ENCODE measurements at places on chromosomes 7 and 10. TPM values are rescaled to one million over a fixed set of nuclear protein-coding genes. Genes with fewer than 3 reads are reported as not detected.

DNA sequence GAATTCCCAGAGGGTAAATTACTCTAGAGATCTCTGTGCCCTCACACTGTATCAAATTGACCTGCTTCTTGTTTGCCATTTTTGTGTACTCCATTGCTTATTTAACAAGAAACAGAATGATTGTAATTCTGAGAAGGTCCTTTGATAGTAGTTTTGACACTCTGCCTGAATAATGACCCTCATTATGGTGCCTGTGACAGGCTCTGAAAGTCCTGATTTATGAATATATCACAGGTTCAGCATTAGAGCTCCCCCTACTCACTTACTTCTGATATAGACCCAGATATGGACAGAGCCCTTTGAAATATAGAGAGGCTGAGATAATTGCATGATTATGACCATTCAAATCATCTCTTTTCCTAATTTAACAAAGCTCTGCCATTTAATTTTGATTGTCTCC, 465.2 kb downstream of the MDFIC start:
- no peak for DNase-seq

DNA sequence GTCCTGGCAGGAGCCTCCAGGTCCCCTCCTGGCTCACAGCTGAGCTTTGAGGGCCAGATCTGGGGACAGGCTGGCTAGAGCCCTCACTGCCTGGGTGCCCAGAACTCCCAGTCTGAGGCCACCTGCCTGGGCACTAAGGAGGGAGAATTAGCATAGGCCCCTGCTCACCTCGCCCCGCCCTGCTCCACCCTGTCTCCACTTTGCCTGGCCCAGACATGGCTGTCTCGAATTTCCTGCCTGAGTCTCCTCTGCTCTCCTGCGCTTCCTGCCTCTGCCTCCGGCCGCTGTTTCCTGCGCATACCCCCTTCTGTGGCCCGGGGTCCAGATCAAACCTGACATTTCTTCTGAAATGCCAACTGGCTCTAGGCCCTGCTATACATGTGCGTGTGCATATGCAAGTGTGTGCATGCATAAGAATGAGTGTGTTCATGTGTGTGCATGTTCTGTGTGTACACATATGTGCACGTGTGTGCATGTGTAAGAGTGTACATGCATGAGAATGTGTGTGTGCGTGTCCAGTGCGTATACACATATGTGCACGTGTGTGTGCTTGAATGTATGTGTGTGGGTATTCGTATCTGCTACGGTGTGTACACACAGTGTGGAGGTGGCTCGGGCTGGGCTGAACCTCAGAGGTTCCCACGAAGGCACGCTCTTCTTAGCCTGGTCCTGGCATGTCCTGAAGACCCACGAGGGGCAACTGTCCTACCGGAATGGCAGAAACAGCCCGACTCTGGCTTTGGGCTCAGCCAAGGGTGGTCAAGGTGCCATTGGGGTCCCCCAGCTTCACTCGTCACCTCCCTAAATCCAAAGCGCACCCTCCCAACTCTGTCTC, 64.9 kb downstream of the MYL10 start:
- DNase-seq = no peak

DNA sequence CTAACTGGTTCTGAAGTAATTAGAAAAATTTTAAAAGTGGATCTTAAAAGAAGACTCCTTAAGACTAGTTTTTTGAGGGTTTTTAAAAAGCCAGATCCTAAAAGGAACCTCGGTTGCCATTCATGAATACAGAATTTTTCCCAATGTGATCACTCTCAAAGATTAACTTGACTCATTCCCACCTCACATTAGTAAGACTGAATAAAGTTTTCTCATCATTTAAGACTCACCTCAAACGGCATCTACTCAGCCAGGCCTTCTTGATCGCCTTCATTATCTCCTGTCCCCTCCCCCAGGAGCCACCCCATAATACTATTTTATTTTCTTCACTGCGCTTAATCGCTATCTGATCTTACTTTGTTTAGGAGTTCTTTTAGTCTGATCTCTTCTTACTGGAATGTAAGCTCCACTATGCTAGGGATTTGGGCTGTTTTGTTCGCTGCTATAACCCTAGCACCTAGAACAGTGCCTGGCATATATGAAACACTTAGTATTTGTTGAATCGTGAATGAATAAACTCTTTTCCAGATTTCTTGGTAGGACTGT, 55.9 kb upstream of the PCGF5 start:
- DNase-seq = no peak

GRCh38 chr7:110311556-110311955, 779.4 kb upstream of the LRRN3 start:
- DNase-seq = no peak

- no peak for DNase-seq
Measured at GRCh38 chr7:27202018-27202861, 2.3 kb upstream of the HOXA13 start.

GRCh38 chr7:93115796-93116195, 2.0 kb downstream of the SAMD9 start:
- DNase-seq = no peak

- DNase-seq = no peak
Measured at GRCh38 chr10:131310142-131310541, 1.4 kb downstream of the TCERG1L start.

DNA sequence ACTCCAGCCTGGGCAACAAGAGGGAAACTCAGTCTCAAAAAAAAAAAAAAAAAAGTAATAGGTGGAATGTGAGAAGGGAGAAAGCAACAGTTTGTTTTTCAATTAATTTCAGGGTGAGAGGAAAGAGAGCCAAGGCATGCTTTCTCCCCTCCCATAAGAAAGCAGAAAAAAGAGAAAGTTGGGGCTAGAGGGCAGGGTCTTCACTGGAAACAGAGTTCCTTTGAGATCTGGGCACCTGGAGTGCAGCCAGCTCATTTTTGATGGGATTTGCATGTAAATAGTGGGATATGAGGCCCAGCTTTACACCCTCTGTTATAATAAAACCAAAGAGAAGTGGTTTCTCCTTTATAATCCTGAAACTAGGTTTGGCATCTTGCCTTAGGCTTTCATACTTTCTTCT, 13.8 kb upstream of the STOX1 start:
- no peak for DNase-seq

- DNase-seq = no peak
Measured at GRCh38 chr10:73218431-73219191, 28.4 kb downstream of the DNAJC9 start.

DNA sequence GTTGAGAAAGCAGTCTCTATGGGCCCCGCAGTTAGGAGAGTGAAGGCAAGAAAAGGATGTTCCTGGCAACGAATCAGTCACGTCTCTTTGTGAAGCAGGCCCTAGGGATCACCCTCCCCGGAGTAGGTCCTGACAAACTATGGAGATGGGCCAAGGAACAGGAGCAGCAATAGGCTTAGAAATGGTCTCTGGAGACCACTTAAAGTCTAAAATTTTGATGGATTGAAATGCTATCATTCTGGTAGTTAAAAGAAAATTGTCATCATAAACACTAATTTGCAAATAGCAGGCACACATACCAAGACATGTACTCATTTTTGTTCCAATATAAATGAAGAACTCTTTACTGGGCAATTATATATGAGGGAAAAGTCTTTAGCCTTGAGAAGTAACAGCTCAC, 123.5 kb downstream of the ITGB8 start:
- no peak for DNase-seq

DNA sequence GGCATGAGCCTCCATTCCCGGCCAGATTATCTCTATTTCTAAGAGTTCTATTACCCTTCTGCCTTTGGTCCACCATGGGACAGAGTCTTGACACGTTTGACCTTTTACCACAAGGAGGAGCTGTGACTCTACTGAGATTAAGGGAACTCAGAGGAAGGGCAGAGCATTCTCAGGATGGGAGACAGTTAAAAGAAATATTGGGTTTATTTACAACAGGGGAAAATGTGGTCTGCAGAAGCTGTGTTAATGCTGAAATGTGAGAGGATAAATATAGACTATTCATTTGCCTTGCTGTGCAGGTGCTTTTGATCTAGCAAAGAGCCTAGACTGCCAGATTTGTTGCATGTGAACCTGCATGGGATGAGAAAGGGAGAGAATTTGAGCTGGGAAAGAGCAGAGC, 45.8 kb upstream of the PRSS58 start:
- DNase-seq = no peak

- DNase-seq = peak; percentile 28
Measured at GRCh38 chr7:140674899-140675701, 2.4 kb downstream of the ADCK2 start.

DNA sequence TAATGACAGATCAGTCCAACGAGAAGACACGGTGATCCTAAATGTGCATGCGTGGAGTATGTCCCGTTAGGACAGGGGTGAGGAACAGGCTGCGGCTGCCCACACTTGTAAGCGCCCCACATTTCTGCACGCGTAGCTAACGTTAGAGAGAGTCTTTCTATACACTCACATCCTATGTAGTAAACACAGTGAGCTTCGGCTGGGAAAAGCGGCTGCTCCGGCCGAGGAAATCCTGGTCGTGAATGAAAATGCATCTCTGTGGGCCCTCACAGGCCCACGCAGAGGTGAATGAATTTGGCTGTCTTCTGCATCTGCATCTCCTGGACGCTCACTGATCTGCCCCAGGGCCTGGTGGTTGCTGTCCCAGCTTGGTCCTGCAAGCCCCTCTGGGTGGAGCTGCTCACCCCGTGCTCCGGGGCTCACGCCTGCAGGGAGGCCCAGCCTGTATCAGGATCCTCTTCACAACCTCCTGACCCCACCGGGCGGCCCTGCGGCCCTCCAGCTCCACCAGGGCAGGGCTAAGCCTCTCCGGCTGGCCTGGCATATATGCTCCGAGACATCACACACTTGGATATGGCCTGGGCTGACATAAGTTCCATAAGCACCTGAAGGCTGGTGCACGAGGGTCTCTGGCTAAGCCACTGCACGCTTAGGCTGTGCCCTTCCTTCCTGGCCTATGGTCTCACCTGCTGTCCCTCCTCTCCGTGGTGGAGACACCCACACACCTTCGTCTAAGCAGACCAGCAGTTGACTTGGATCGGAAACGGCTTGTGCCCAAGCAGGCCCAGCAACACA, 117.9 kb upstream of the DIP2C start:
- DNase-seq = no peak

DNA sequence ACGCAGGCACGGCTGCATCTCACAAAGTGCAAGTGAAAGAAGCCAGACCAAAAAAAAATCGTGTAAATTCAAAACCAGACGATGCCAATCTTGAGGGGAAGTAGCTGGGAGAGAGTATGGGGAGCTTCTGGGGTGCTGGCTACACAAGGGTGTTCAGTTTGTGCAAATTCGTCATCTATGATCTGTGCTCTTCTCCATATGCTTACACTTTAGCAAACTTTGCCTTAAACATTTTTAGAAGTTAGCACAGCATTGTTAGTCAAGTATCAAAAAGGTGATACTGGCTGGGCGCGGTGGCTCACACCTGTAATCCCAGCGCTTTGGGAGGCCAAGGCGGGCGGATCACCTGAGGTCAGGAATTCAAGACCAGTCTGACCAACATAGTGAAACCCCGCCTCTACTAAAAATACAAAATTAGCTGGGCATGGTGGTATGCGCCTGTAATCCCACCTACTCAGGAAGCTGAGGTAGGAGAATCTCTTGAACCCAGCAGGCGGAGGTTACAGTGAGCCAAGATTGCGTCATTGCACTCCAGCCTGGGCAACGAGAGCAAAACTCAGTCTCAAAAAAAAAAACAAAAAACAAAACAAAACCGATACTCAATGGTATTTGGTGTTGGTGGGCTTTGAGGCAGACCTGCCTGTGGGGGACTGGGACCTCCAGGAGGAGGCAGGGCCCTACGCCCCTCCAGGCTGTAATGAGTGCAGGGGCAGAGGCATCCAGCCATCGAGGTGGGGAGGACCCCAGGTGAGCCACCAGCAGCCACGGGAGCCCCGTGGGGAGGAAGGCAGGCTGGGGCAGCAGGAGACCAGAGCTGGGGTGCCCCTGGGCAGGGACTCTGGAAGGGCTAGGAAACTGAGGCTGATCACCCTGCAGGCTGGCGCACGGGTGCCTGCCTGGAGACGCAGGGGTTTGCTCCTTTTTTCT, 150.0 kb downstream of the PRKAG2 start:
- DNase-seq = peak; percentile 62

- no peak for DNase-seq
Measured at GRCh38 chr10:88920198-88920597, 32.4 kb downstream of the ACTA2 start.

- DNase-seq = no peak
Measured at GRCh38 chr7:41742401-41743020, 39.6 kb upstream of the INHBA start.

- DNase-seq = no peak
Measured at GRCh38 chr7:30225863-30226613, 58.4 kb upstream of the ZNRF2 start.

DNA sequence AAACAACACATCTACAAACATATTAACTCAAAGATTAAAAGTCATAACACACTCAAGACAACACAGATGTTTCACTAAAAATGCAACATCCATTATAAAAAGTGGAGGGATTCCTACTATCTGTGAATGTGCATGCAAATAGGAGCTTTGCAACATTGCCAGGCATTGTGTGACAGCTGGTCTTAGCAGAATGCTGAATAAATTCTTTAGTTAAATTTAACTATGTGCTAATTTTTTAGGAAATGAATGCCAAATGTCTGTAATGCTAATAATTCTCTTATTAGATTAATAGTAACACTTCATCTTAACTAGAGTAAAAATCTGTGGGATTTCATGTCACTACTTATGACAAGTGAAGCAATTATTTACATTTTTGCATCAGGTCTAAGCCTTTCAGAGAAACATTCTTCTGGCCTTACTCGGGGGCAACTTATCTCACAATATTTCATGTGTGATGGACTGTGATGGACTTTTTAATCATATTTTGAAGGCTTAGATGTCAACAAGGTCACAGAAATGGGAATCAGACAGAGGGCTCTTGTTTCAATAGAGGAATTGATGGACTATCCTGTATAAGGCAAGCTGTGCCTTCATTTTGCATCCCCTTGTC, 524.6 kb upstream of the KCND2 start:
- no peak for DNase-seq

Gene DHTKD1
- 12.1 TPM for total RNA-seq

Gene ZNF479
- total RNA-seq = not detected

Gene LRWD1
- total RNA-seq = 16.7 TPM

Gene ELFN1
- 0.65 TPM for total RNA-seq

Gene PMPCB
- 34.1 TPM for total RNA-seq

Gene GIMAP5
- not detected for total RNA-seq

Gene MUC3A
- total RNA-seq = not detected

Gene CCDC6
- total RNA-seq = 58.9 TPM

Gene CRYGN
- total RNA-seq = not detected

Gene ADAMTS14
- total RNA-seq = 8.7 TPM

Gene OPN4
- total RNA-seq = not detected

Measured in chondrocyte (in vitro differentiated cells).